ENCODE measurements at places on chromosomes 13 and 19. TPM values are rescaled to one million over a fixed set of nuclear protein-coding genes. Genes with fewer than 3 reads are reported as not detected.

GRCh38 chr13:25085125-25085742 lies 10.7 kb upstream of the PABPC3 start:
- DNase-seq, result no peak
- no peak overlapping the region for H3K27ac ChIP-seq
- H3K27me3 ChIP-seq, result no peaks in the 10 kb centered on the region
- no peak overlapping the region for H3K4me3 ChIP-seq
- H3K4me1 ChIP-seq, result no peaks in the 10 kb centered on the region

DNA sequence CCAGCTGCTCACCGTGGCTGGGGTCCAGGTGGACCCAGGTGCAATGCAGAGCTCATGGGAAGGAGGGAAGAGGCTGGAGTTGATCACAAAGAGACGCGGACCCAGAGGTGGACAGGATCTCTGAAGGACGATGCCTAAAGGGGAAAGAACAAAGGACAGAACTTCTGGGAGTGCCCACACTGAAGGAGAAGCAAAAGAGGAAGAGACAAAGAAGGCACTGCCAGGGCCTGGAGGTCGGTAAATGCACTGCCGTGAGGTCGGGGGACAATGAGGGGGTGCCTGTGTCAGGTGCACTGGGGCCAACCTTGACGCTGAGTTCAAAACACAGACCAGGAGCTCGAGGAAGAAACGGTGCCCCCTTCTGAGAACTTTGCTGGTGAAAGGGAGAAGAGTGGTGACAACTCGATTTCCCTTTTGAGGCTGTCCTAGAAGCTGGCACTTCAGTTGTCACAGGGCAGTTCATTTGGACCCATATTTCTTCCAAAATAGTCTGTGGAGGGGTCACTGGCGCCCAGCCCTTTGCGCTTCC lies 55.6 kb downstream of the GJA3 start:
- no peak overlapping the region for H3K27ac ChIP-seq
- H3K36me3 ChIP-seq, result no peaks in the 10 kb centered on the region
- H3K4me3 ChIP-seq, result no peak overlapping the region

DNA sequence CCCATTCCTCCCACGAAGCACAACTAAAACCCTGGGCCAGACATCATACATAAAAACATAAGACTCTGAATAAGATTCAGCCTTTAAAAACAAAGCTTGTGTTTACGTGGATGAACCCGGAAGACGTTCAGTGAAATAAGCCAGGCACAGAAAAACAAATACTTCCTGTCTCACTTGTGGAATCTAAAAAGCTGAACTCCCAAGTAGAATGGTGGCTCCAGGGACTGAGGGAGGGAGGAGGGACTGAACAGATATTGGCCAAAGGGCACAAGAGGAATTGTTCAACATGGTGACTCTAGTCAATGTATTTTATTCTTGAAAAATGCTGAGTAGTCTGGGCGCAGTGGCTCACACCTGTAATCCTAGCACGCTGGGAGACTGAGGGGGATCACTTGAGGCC lies 35.7 kb upstream of the TPM4 start:
- no peak overlapping the region for H3K27ac ChIP-seq
- H3K36me3 ChIP-seq, result no peaks in the 10 kb centered on the region
- no peaks in the 10 kb centered on the region for H3K27me3 ChIP-seq
- no peak for DNase-seq
- no peak overlapping the region for H3K4me3 ChIP-seq
- H3K4me1 ChIP-seq, result no peaks in the 10 kb centered on the region

- no peaks in the 10 kb centered on the region for H3K27me3 ChIP-seq
- peak; percentile 81 for DNase-seq
- peak within 1 kb of the TSS; percentile 21 for H3K4me3 ChIP-seq
- peak within 1 kb of the TSS; percentile 57 for H3K27ac ChIP-seq
- H3K36me3 ChIP-seq, result no peaks in the 10 kb centered on the region
Observed at GRCh38 chr19:16888629-16889365, at the start of gene F2RL3. TSS of gene F2RL3 (plus strand) at chr19:16888999. CDS start at chr19:16889190, 191 bp downstream.

- no peaks in the 10 kb centered on the region for H3K36me3 ChIP-seq
- H3K4me1 ChIP-seq, result no peaks in the 10 kb centered on the region
- H3K27ac ChIP-seq, result no peak overlapping the region
- no peaks in the 10 kb centered on the region for H3K27me3 ChIP-seq
- no peak overlapping the region for H3K4me3 ChIP-seq
- no peak for DNase-seq
Observed at GRCh38 chr13:28744091-28744536, 25.3 kb upstream of the SLC46A3 start.

GRCh38 chr19:10086591-10087192 lies 575 bp downstream of the SHFL start:
- peak overlapping the region; percentile 82 for H3K4me3 ChIP-seq
- peaks cover 26% of the 10 kb centered on the region for H3K36me3 ChIP-seq
- DNase-seq, result peak; percentile 60
- H3K4me1 ChIP-seq, result peaks cover 10% of the 10 kb centered on the region
- H3K27me3 ChIP-seq, result no peaks in the 10 kb centered on the region

GRCh38 chr13:35345992-35346391 lies 130.5 kb downstream of the MAB21L1 start:
- no peaks in the 10 kb centered on the region for H3K27me3 ChIP-seq
- H3K4me3 ChIP-seq, result no peak overlapping the region
- DNase-seq, result no peak

DNA sequence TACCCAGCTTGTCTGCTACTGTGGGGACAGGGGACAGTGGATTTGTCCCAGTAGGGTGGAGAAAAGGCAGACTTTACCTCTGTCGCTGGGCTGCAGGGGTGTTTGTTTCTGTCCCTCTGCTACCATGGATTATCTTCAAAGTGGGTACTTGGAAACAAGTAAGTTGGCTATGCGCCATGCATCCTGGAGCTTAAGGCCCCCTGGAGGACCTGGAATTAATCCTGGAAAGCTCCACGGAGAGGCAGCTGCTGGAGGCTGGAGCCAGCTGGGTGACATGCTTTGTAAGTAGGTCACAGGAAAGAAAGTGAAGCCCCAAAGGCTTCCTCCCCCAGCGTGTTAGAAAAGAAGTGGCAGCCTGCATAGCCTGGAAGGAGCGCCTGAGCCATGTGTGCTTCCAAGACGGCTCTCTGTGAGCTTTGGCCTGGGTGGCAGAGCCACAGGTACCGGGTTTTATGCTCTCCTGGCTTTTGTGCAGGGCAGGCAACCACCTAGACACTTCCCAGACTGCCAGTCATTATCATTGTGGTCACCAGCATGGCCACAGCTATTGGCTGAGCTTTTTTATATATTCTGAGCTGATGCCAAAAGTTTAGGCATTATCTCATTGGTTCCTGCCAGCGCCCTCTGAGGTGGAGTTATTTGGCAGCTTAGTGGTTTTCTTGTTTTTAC lies 9.5 kb downstream of the B3GLCT start:
- H3K27ac ChIP-seq, result no peak overlapping the region
- no peaks in the 10 kb centered on the region for H3K4me1 ChIP-seq
- no peak for DNase-seq
- H3K36me3 ChIP-seq, result no peaks in the 10 kb centered on the region

DNA sequence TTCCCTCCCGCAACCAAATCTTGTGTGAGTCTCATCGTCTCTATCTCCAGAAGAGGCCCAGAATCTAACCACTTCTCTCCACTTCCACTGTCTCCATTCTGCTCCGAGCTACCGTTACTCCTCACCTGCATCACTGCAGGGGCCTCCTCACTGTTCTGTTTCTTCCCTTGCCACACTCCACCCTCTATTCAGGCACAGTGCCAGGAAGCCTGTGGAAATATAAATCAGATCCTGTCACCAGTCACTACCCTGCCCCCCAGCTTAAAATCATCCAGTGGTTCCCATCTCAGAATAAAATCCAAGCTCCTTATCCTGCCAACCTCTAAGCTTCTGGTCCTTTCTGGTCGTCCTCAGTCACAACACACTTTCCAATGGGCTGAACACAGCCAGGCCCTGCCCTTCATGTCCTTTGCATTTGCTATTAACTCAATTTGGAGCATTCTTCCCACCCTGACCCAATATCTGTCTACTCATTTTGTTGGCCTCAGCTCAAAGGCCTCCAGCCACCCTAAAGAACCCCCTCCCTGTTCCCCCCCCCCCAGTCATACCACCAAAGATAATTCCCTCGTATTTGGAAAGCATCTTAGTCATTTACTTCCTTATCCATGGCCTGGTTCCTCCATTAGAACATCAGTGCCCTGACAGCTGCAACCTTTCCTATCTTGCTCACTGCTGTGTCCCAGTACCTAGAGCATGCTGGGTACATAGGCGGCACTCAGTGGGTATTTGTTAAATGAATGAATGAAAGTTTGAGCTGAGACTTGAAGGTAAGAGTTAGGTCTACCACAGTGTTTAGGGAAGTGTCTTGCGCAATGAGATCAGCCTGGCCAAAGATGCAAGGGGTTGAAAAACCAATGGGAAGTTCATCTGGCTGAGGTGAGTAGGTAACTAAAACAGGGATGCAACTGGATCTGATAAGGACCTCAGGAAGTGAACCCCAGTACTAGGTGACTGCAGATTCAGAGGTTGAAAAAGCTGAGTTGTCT lies 24.4 kb downstream of the ZNF175 start:
- H3K27me3 ChIP-seq, result no peaks in the 10 kb centered on the region
- H3K4me3 ChIP-seq, result peak overlapping the region; percentile 60
- H3K4me1 ChIP-seq, result peaks cover 17% of the 10 kb centered on the region
- no peak for DNase-seq
- no peaks in the 10 kb centered on the region for H3K36me3 ChIP-seq

DNA sequence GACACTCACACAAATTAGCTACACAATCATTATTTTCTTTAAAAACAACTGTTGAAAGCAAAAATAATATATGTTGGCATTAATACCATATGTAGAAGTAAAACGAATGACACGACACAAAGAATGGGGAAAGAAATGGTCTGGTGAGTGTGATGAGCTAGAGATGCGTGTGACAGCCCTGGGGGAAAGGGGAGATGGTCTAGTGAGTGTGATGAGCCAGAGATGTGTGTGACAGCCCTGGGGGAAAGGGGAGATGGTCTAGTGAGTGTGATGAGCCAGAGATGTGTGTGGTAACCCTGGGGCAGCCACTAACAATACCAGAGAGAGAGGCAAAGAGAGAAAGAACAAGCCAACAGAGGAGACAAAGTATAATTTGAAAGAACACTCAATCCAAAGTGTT lies 22.3 kb upstream of the LAMP1 start:
- H3K4me1 ChIP-seq, result no peaks in the 10 kb centered on the region
- H3K27ac ChIP-seq, result no peak overlapping the region
- DNase-seq, result no peak
- H3K4me3 ChIP-seq, result no peak overlapping the region
- no peaks in the 10 kb centered on the region for H3K36me3 ChIP-seq

GRCh38 chr13:41916173-41916954 lies 44.5 kb downstream of the VWA8 start:
- no peak overlapping the region for H3K27ac ChIP-seq
- no peaks in the 10 kb centered on the region for H3K4me1 ChIP-seq
- no peaks in the 10 kb centered on the region for H3K36me3 ChIP-seq
- no peak for DNase-seq

GRCh38 chr19:33430674-33431277 lies 57.3 kb downstream of the CEBPG start:
- H3K27me3 ChIP-seq, result no peaks in the 10 kb centered on the region
- no peak overlapping the region for H3K27ac ChIP-seq
- H3K36me3 ChIP-seq, result peaks cover 6% of the 10 kb centered on the region
- DNase-seq, result peak; percentile 52
- no peaks in the 10 kb centered on the region for H3K4me1 ChIP-seq
- H3K4me3 ChIP-seq, result no peak overlapping the region

- no peak overlapping the region for H3K4me3 ChIP-seq
- H3K4me1 ChIP-seq, result no peaks in the 10 kb centered on the region
- DNase-seq, result peak; percentile 34
- no peaks in the 10 kb centered on the region for H3K27me3 ChIP-seq
- H3K36me3 ChIP-seq, result no peaks in the 10 kb centered on the region
- no peak overlapping the region for H3K27ac ChIP-seq
Observed at GRCh38 chr13:32246468-32246867, 68.7 kb downstream of the ZAR1L start.

DNA sequence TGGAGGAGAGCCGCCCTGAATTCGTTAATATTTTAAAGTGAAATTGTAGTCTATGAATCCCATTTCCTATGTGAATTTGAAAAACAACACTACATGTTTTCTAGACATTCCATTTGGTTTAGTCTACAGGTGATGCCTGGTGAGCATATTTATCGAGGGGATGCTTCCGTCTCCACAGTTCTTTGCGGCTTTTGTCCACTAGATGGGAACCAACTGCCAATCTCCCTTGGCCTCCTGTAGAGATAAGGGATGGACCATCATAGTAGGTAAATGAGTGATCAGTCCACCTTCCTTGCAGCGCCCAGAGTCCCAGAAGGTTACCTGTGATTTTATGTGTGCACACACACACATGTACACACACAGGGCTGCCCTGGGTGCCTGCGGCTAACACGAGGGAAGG lies 289.8 kb upstream of the SOX21 start:
- no peaks in the 10 kb centered on the region for H3K36me3 ChIP-seq
- H3K27ac ChIP-seq, result no peak overlapping the region
- H3K4me1 ChIP-seq, result no peaks in the 10 kb centered on the region
- DNase-seq, result no peak
- no peak overlapping the region for H3K4me3 ChIP-seq

GRCh38 chr13:97223711-97224541 lies 1.8 kb downstream of the MBNL2 start:
- H3K4me1 ChIP-seq, result peaks cover 5% of the 10 kb centered on the region
- H3K27me3 ChIP-seq, result no peaks in the 10 kb centered on the region
- peak overlapping the region; percentile 67 for H3K4me3 ChIP-seq

- DNase-seq, result no peak
- H3K27ac ChIP-seq, result no peak overlapping the region
- H3K36me3 ChIP-seq, result no peaks in the 10 kb centered on the region
Observed at GRCh38 chr19:33291623-33292534, 10.5 kb downstream of the CEBPA start.

SERPINE3 gene
- not detected for total RNA-seq

ZIC2 gene
- total RNA-seq, result not detected

CRX gene
- total RNA-seq, result not detected

ZNF429 gene
- total RNA-seq, result 8.4 TPM

SPACA4 gene
- total RNA-seq, result not detected

IQCN gene
- 26.0 TPM for total RNA-seq

OSCAR gene
- total RNA-seq, result not detected

KIR3DL1 gene
- total RNA-seq, result not detected

ISOC2 gene
- total RNA-seq, result 102 TPM

ATP4A gene
- total RNA-seq, result not detected

PSG7 gene
- not detected for total RNA-seq

All from Peyer's patch (tissue), 4 donors.